Kidney (tissue), 22 donors: ENCODE measurements at places on chromosomes 3 and 15. TPM values are rescaled to one million over a fixed set of nuclear protein-coding genes. Genes with fewer than 3 reads are reported as not detected.

- peaks cover 28% of the 10 kb centered on the region for H3K4me1 ChIP-seq
- no peaks in the 10 kb centered on the region for H3K27me3 ChIP-seq
- H3K27ac ChIP-seq, result no peak overlapping the region
- peaks cover 5% of the 10 kb centered on the region for H3K36me3 ChIP-seq
- DNase-seq, result peak; percentile 66
These were observed 40.7 kb upstream of the VILL start for GRCh38 chr3:37949866-37950265.

GRCh38 chr3:72127844-72128243 is 342.9 kb upstream of the PROK2 start:
- no peaks in the 10 kb centered on the region for H3K4me1 ChIP-seq
- H3K27me3 ChIP-seq, result no peaks in the 10 kb centered on the region
- no peak overlapping the region for H3K4me3 ChIP-seq
- H3K27ac ChIP-seq, result no peak overlapping the region

DNA sequence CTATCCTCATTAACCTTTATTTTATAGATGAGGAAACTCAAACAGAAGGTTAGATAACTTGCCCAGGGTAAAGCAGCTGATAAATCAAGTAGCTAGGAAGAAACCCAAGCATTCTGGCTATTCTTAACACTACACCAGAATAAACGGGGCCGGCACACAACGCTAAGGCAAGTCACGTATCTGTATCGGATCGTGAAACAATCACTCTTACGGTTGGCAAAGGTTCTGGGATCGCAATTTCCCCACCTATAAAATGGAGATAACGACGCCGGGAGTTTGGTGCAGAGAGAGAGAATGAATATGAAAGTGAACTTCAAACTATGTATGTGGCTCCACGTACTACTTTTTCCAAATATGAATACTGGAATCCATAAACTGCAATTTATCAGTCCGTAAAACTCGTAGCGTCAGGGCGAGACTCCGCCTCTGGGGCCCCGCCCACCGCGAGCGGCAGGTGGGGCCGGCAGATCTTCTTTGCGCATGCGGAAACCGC is 252 bp upstream of the ARMC8 start:
- DNase-seq, result no peak
- no peaks in the 10 kb centered on the region for H3K27me3 ChIP-seq
- peaks cover 2% of the 10 kb centered on the region for H3K36me3 ChIP-seq
- peak overlapping the region; percentile 98 for H3K4me3 ChIP-seq
- H3K4me1 ChIP-seq, result no peaks in the 10 kb centered on the region

Gene CNOT10
- 34.0 TPM for total RNA-seq

DNA sequence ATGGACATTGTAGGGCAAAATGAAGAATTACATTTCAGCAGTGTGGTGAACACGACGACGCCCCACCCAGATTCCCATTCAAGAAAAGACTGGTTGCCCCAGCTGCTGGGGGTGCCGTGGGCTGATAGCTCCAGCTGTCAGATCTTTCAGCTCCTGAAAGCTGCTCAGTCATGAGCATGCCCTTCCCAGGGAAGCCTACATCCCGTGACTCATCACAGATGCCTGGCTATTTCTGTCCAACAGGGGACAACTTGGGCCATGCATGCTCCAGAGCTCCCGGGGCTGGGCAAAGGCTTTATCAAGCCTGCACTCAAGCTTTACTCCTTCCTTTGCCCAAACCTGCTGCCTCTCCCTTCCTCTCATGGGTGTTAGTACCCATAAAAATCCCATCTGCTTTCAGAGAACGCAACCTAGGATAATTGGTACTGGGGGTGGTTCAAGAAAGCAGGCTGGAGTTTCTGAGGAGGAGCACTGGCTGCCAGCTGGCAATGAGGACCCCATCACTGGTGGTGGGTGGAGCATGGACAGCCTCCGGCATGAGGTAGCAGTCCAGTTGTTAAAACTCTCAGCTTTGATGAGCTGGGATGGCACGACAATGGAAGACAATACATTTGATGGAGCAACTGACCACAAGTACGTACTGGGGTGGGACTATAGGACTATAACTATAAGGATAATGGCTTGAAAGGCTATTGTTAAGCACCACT is 16.4 kb upstream of the ST8SIA2 start:
- H3K27me3 ChIP-seq, result no peaks in the 10 kb centered on the region
- H3K27ac ChIP-seq, result no peak overlapping the region
- no peaks in the 10 kb centered on the region for H3K4me1 ChIP-seq
- no peaks in the 10 kb centered on the region for H3K36me3 ChIP-seq

GRCh38 chr3:4820296-4821121 is 158.7 kb upstream of the BHLHE40 start:
- H3K27ac ChIP-seq, result peak overlapping the region; percentile 49
- H3K27me3 ChIP-seq, result no peaks in the 10 kb centered on the region
- peaks cover 15% of the 10 kb centered on the region for H3K4me1 ChIP-seq
- H3K4me3 ChIP-seq, result no peak overlapping the region
- DNase-seq, result no peak

DNA sequence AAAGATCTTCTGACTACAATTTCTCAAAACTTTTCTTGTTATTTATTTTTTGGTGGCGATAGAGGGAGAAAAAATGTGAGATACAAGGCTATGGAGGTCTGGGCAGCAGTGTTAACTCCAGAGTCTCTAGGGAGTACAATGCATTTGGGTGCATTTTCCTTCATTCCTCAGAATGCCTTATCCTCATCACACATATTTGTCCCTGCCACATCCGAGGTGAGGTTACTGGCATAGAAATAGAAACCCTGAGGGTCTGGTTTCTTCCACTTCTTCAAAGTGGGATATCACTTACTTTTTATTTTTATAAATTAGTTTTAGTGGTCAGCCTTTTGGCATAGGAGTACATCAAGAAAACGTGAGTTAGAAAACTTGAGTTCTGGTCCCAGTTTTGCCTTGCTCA is 150.4 kb downstream of the TIGIT start:
- no peaks in the 10 kb centered on the region for H3K4me1 ChIP-seq
- H3K4me3 ChIP-seq, result no peak overlapping the region
- no peaks in the 10 kb centered on the region for H3K27me3 ChIP-seq
- no peak for DNase-seq

- no peak for DNase-seq
- H3K4me3 ChIP-seq, result no peak overlapping the region
- H3K27me3 ChIP-seq, result no peaks in the 10 kb centered on the region
- H3K27ac ChIP-seq, result no peak overlapping the region
These were observed 55.8 kb upstream of the LMCD1 start for GRCh38 chr3:8445861-8446260.

Gene TMCO5A
- total RNA-seq, result not detected
